ENCODE measurements at places on chromosomes 5 and 9. TPM values are rescaled to one million over a fixed set of nuclear protein-coding genes. Genes with fewer than 3 reads are reported as not detected.
A peak's percentile ranks its signal among the peaks of the same experiment; 100 is the strongest.

DNA sequence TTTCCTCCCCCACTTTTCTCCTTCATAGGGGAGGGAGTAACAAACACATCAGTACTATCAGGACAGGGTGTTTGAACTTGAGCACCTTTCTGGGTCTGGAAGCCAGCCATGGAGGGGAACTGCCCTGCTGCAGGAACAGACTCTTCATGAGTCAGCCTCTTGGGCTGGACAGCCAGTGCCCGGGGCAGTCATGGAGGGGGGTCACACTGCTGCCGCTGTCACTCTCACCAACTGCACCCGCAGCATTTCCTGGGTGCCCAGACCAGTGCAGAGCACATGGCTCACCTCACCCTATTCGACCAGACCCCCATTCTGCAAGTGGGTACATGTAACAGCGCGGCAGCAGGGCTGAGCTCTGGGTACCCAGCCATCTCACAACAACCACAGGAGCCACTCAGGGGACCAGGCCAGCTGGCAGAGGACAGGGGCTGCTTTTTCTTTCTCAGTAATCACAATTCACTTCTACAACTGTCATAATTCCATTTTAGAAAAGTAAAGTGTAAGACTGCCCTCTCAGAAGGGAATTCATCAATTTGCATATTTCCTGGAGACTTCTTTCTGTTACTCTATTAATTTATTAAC, 118.4 kb downstream of the CTNND2 start:
- no peaks in the 10 kb centered on the region for H3K36me3 ChIP-seq
- no peak overlapping the region for H3K27ac ChIP-seq
- no peaks in the 10 kb centered on the region for H3K4me1 ChIP-seq

Gene CTXN3
- not detected for total RNA-seq

GRCh38 chr9:92737216-92737606, 27.4 kb downstream of the BICD2 start:
- H3K27ac ChIP-seq = no peak overlapping the region
- H3K27me3 ChIP-seq = no peaks in the 10 kb centered on the region
- H3K4me1 ChIP-seq = peaks cover 36% of the 10 kb centered on the region
- no peaks in the 10 kb centered on the region for H3K36me3 ChIP-seq
- no peak for DNase-seq
- no peak overlapping the region for H3K4me3 ChIP-seq

GRCh38 chr5:142024771-142025304, 12.0 kb upstream of the GNPDA1 start:
- H3K36me3 ChIP-seq = no peaks in the 10 kb centered on the region
- peak; percentile 79 for DNase-seq
- H3K27me3 ChIP-seq = peaks cover 4% of the 10 kb centered on the region
- H3K27ac ChIP-seq = peak overlapping the region; percentile 44
- peak overlapping the region; percentile 30 for H3K4me3 ChIP-seq
- peaks cover 12% of the 10 kb centered on the region for H3K4me1 ChIP-seq

DNA sequence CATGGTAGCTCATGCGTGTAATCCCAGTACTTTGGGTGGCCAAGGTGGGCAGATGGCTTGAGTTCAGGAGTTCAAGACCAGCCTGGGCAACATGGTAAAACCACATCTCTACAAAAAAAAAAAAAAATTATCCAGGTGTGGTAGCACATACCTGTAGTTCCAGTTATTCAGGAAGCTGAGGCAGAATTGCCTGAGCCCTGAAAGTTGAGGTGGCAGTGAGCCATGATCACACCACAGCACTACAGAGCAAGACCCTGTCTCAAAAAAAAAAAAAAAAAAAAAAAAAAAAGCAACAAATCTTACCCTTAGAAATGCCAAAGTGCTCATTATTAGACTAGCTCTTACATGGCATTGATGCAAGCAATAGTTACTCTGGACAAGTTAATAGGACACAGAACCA, 724.9 kb downstream of the MAT2B start:
- DNase-seq = no peak
- no peak overlapping the region for H3K4me3 ChIP-seq
- H3K27ac ChIP-seq = no peak overlapping the region
- no peaks in the 10 kb centered on the region for H3K27me3 ChIP-seq
- no peaks in the 10 kb centered on the region for H3K36me3 ChIP-seq

DNA sequence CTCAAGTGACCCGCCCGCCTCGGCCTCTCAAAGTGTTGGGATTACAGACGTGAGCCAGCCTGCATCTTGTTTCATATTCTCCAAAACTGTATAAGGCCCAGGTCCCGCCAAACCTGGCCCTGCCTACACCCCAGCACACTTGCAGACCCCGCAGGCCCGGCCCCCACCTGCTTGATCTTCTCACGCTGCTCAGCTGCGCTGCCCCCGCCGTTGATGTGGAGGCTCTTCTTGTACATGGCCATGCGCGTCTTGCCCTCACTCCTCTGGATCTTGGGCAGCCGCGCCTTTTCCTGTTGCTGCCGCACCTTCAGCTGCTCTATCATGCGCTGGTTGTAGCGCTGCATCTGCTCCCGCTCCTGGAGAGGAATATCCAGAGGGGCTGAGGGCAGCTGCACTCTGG, 49.0 kb upstream of the FBXW11 start:
- no peak for DNase-seq
- no peaks in the 10 kb centered on the region for H3K27me3 ChIP-seq
- no peak overlapping the region for H3K27ac ChIP-seq
- H3K36me3 ChIP-seq = peaks cover 91% of the 10 kb centered on the region
- no peak overlapping the region for H3K4me3 ChIP-seq
- no peaks in the 10 kb centered on the region for H3K4me1 ChIP-seq

GRCh38 chr5:128749136-128749898, 211.3 kb upstream of the FBN2 start:
- H3K36me3 ChIP-seq = no peaks in the 10 kb centered on the region
- H3K27ac ChIP-seq = peak overlapping the region; percentile 10
- DNase-seq = no peak
- H3K4me3 ChIP-seq = no peak overlapping the region
- no peaks in the 10 kb centered on the region for H3K4me1 ChIP-seq

GRCh38 chr9:106066940-106067524, 372.7 kb downstream of the TMEM38B start:
- no peak for DNase-seq
- H3K27me3 ChIP-seq = no peaks in the 10 kb centered on the region
- H3K4me3 ChIP-seq = no peak overlapping the region
- H3K36me3 ChIP-seq = no peaks in the 10 kb centered on the region
- H3K27ac ChIP-seq = no peak overlapping the region

DNA sequence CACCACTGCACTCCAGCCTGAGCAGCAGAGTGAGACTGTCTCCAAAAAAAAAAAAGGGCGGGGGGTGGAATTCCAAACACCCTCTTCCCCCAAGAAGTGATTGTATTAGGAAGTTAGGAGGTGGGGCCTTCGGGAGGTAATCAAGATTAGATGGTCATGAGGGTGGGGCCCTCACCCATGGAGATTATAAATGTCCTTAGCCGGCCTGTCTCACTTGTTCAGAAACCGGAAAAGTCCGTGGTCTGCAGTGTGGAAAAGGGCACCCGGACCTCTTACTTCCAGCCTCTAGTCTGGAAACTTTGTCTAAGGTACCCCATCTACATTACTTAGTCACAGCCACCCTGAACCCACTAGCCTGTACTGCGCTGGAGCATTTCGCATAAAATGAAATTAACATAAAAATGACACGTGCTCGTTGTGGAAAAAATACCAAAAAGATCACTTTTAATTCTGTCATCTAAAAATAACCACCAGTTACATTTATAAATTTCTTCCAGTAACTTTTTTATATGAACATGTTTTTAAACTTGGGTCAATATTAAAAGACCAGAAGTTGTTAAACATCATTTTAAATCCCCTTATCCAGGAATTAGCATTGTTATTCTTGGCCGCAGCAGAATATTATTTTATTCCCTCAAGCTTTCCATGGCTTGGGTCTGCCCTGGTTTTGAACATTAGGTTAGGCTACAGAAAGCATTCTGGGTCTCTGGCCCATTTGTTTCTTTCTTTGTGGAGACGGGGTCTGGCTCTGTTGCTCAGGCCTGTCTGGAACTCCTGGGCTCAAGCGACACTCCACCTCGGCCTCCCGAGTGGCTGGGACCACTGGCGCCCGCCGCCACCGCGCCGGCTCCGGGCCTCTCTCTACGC, 1.2 kb upstream of the CKS2 start:
- peaks cover 15% of the 10 kb centered on the region for H3K4me1 ChIP-seq
- H3K27ac ChIP-seq = peak overlapping the region; percentile 97
- H3K4me3 ChIP-seq = peak overlapping the region; percentile 64
- peaks cover 35% of the 10 kb centered on the region for H3K36me3 ChIP-seq

GRCh38 chr5:171092194-171092593, 216.9 kb upstream of the TLX3 start:
- no peak overlapping the region for H3K4me3 ChIP-seq
- H3K27ac ChIP-seq = peak overlapping the region; percentile 21
- no peaks in the 10 kb centered on the region for H3K36me3 ChIP-seq
- peak; percentile 66 for DNase-seq
- peaks cover 11% of the 10 kb centered on the region for H3K4me1 ChIP-seq

- peak; percentile 94 for DNase-seq
- no peak overlapping the region for H3K4me3 ChIP-seq
- no peaks in the 10 kb centered on the region for H3K27me3 ChIP-seq
Observed at GRCh38 chr9:96186591-96187011, 115.4 kb downstream of the HSD17B3 start.

GRCh38 chr9:91360551-91361290, 997 bp downstream of the AUH start:
- no peak overlapping the region for H3K27ac ChIP-seq
- no peaks in the 10 kb centered on the region for H3K27me3 ChIP-seq
- H3K4me1 ChIP-seq = peaks cover 11% of the 10 kb centered on the region
- peak overlapping the region; percentile 98 for H3K4me3 ChIP-seq
